GM23248 (cell line): ENCODE measurements at places on chromosomes 13 and 19. TPM values are rescaled to one million over a fixed set of nuclear protein-coding genes. Genes with fewer than 3 reads are reported as not detected.

DNA sequence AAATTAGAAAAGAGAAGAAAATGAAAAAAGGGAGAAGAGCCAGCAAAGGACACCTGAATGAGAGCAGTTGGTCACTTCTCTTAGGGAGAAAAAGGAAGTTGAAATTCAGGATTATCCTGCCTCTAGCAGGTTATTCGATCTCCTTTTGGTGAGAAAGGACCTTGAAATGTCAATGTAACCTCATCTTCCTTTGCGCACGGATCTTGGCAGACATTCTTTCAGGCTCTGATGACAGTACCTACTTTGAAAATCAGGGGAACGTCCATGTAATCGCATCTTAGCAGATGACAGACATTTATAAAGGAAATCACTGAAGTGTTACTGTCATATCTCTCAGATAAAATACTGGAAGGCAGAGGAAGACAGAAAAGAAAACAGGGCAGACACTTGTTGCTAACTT, 36.7 kb downstream of the FRY start:
- H3K27me3 ChIP-seq = no peaks in the 10 kb centered on the region
- no peak overlapping the region for H3K4me3 ChIP-seq
- H3K27ac ChIP-seq = no peak overlapping the region
- H3K4me1 ChIP-seq = no peaks in the 10 kb centered on the region
- H3K36me3 ChIP-seq = no peaks in the 10 kb centered on the region

DNA sequence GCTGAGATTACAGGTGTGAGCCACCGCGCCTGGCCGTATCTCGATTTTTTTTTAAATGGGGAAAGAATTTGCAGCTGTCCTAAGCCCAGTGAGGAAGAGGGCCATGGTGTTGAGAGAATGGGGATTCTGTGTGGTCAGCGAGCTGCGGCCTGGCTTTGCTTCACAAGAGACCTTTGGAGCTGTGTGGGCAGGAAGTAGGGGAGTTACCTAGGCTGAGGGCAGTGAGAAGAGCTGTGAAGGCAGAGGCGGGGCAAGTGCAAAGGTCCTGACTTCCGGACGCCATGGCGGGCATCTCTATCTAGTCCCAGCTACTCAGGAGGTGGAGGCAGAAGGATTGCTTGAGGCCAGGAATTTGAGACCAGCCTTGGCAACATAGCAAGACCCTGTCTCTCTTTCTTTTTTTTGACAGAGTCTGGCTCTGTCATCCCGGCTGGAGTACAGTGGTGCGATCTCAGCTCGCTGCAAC, 4.9 kb downstream of the AP2A1 start:
- H3K36me3 ChIP-seq = no peaks in the 10 kb centered on the region
- no peaks in the 10 kb centered on the region for H3K27me3 ChIP-seq
- H3K4me3 ChIP-seq = no peak overlapping the region
- H3K27ac ChIP-seq = no peak overlapping the region
- no peak for DNase-seq

DNA sequence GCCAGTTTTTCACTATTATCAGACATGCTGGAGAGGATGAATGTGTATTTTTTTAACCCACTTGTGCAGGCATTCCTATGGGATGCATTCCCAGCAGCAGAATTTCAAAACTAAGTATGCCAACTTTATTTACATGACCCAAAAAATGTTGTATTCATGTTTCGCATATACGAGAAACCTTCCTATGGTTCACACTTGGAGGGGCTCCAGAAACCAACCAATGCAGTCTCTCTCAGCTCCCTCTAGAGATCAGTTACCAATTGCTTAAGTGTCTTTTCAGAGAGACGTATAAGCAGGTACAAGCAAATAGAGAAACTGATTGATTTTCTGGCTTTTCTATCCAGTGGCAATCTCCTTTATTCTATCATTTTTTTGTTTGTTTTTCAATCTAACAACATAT, 5.5 kb upstream of the PTOV1 start:
- no peak overlapping the region for H3K27ac ChIP-seq
- no peak overlapping the region for H3K4me3 ChIP-seq
- H3K27me3 ChIP-seq = no peaks in the 10 kb centered on the region

DNA sequence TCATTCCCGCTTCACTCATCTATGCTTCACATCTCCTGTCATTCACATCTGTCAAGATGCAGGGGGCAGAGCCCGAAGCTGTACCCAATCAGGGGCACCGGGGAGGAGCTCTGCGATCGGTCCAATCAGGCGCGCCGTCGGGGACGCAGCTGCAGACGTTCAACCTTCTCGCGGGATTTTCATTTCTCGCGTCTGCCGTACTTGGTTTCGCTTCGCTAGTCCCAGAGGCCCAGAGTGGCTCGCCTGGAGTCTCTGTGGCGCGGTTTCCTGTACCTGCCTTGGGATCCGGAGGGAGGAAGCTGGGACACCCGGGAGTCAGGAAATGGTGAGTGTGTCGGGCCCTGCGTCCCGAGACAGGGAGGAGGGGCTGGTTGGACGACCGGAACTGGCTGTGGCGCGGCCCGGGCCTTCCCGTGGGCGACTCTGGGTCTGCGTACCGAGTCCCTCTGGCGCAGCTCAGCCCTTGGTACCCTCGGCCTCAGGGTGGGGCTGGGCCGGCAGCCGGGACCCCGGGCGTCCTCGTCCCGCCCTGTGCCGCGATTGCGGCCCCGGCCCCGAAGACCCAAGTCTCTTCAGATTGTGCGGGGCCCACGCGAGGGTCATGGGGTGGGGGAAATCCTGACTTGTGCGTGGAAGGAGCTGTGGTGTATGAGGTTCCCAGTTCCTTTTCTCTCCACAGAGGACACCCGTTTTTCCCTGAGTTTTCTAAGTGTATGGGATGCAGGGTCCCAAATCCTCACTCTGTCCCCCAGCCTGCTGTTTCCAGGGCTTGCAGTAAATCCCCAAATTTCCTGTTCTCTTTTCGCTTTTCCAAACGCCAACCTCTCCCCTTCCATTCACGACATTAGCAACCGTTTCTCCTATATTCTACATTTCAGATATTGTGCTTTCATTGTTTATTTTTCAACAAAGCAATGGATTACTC, at the start of gene ZNF136:
TSS of gene ZNF136 (plus strand) at position 215 of the 925 bp plus-strand sequence. CDS start at position 323, 108 bp downstream.
- peak within 1 kb of the TSS; percentile 94 for H3K4me3 ChIP-seq
- DNase-seq = peak; percentile 99
- H3K27ac ChIP-seq = peak within 1 kb of the TSS; percentile 94
- no peaks in the 10 kb centered on the region for H3K36me3 ChIP-seq

DNA sequence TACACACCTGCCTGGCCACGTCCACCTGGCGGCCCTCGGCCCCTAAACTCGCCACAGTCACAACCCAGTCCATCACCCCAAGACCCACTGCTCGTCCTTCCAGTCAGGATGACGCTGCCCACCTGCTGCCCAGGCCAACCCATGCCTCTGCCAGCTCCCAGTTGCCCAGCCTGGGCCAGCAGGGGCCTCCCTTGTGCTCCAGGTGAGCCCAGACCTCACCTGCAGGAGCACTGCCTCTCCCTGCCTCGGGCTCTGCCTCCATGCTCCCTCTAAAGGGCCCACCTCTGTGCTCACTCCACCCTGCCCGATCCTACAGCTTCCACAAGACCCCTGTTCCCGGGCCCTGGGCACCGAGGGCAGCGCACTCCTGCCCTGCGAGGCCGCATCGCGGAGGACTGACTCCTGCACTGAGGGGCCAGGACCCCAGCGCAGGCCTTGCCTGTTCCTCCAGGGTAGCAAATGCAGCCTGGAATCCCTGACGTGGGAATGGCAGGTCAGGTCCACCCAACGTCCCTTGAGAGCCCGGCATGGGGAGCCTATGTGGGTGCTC, 8.0 kb upstream of the CACTIN start:
- no peak overlapping the region for H3K4me3 ChIP-seq
- no peak overlapping the region for H3K27ac ChIP-seq
- H3K36me3 ChIP-seq = no peaks in the 10 kb centered on the region
- H3K4me1 ChIP-seq = no peaks in the 10 kb centered on the region

GPR18 gene
- polyA plus RNA-seq = 0.22 and 0.46 TPM in 2 replicates

ZNF506 gene
- 13.2 and 13.3 TPM in 2 replicates for polyA plus RNA-seq

CABP5 gene
- not detected in 2 replicates for polyA plus RNA-seq

SIAH3 gene
- not detected in 2 replicates for polyA plus RNA-seq

ALDH16A1 gene
- polyA plus RNA-seq = 9.0 and 9.4 TPM in 2 replicates

CYP4F8 gene
- polyA plus RNA-seq = not detected in 2 replicates
